ENCODE measurements at places on chromosomes 7 and 10.
A peak's percentile ranks its signal among the peaks of the same experiment; 100 is the strongest.

DNA sequence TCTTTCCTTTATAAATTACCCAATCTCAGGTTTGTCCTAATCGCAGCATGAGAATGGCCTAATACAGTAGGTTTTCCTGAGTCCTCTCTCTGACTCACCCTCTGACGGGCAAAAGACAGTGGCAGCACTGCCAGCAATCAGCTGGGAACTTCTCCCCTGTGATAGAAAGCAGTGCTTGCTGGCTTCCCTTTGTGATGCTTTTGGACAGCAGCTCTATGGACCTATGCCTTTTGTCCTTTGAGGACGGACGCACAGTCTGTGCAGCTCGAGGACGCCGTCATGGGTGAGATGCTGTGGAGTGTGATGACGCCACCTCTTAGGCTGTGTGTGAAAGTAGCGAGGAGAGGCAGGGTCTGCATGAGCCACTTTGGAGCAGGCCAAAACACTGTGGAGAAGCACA is 68.8 kb downstream of the KIAA1217 start:
- no peak for DNase-seq

GRCh38 chr10:13695588-13695987 is 108.8 kb downstream of the PRPF18 start:
- no peak for DNase-seq

- no peak for DNase-seq
Observed at GRCh38 chr10:14163377-14164086, 167.2 kb downstream of the FRMD4A start.

DNA sequence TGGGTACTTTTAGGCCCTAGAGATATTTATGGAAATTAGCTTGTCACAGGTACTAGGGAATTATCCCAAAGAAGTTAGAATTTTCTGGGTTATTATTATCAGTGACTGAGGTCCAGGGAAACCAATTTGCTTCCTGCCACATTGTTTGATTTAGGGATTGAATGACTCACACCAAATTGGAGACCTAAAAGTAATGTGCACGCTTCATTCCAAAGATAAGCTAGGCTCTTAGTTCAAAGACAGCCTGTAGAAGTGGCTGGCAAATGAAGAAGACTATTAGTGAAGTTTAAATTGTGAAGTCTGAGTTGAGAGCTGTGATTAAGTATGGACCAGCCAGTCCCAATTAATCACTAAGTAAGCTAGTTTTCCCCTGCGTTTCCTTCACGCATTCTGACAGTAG is 188.1 kb upstream of the MYO3A start:
- no peak for DNase-seq

DNA sequence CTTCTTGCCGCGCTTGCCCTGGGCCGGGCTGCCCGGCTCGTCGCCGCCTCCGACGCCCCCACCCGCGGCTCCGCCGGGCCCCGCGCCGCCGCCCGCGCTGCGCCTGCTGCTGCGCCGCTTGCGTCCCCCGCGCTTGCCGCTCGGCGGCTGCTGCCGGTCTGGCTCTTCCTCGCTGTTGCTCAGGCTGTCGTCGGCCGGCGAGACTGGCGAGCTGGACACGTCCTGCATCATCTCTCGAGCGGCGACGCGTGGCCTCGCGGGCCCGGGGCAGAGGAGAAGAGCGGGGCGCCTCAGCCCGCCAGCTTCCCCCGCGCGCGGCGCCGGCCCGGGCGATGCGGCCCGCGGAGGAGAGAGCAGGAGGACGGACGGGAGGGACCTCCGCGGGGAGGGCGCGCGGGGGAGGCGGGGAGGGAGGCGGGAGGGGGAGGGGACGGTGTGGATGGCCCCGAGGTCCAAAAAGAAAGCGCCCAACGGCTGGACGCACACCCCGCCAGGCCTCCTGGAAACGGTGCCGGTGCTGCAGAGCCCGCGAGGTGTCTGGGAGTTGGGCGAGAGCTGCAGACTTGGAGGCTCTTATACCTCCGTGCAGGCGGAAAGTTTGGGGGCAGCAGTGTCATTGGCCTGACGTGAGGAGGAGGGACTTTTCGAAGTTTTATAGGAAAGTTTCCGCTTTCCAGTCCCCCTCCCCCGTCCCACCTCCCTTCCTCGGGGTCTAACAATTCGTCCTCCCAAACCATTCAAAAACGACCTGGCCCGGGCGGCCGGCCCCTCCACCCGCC is at the start of gene TWIST1:
TWIST1 (minus strand) TSS at position 546 of the 779 bp plus-strand sequence; CDS start at position 231, 315 bp downstream.
- peak; percentile 94 for DNase-seq

DNA sequence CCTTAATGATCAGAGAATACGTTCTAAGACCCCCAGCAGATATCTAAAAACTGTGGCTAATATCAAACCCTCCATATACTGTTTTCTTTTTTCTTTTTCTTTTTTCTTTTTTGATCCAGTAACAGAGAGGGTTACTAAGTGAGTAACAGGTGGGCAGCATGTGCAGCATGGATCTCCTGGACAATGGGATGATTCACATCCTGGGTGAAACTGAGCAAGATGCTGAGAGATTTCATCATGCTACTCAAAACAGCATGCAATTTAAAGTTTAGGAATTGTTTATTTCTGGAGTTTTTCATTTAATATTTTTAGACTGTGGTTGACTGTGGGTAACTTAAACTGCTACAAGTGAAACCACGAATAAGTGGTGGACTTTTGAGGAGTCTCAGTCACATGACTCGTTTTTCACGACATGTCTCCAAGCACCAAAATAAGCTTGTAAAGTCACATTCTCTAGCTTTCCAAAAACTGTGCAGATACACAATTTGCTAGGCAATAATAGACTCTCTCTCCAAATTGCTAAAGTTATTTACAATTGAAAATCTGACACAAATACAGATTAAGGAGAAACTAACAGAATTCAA is 716.2 kb downstream of the NXPH1 start:
- DNase-seq = no peak

GRCh38 chr7:67413670-67414069 is 417.0 kb downstream of the TYW1 start:
- DNase-seq = no peak

- peak; percentile 86 for DNase-seq
Observed at GRCh38 chr10:10872035-10872673, 145.5 kb upstream of the CELF2 start.

- DNase-seq = no peak
Observed at GRCh38 chr7:49389871-49390479, 383.5 kb upstream of the VWC2 start.

DNA sequence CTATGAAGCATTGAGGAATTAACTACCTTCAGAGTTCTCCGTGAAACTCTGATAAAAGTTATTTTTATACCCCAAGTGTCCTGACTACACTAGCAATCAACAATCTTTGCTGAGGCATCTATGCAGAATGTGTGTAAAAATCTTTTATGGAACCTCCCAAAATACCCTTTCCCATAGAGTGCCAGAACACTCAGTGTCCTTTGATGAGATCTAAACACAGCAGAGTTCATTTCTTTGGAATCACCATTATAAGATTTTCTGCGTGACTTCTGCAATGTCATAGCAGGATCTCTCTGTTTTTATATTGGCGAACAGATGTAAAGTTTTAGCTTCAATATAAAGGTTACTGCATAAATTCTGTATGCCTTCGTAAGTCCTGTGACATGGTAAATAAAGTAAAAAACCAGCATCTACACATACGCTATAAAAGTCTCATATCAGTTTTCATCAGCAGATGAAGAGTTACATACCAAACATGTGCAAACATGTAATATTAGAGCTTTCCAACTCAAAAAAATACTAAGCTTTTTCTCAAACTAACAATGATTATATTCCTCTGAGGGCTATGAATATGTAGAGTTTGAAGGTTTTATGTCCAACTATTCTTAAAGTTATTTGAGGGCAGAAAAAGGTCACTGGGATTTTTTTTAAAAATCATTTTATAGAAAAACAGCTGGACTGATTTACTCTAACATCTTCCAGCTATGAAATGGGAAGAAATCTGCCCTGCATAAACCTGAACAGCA is 67.2 kb downstream of the SKIDA1 start:
- DNase-seq = peak; percentile 25

GRCh38 chr7:157422279-157422678 is 85.5 kb downstream of the DNAJB6 start:
- DNase-seq = no peak

- DNase-seq = peak; percentile 36
Observed at GRCh38 chr10:91552274-91553095, 80.4 kb downstream of the PPP1R3C start.
